T-helper 22 cell (primary cell): ENCODE measurements at places on chromosomes 4 and X.

GRCh38 chr4:87005690-87006425 is 71.0 kb downstream of the AFF1 start:
- no peak for DNase-seq

DNA sequence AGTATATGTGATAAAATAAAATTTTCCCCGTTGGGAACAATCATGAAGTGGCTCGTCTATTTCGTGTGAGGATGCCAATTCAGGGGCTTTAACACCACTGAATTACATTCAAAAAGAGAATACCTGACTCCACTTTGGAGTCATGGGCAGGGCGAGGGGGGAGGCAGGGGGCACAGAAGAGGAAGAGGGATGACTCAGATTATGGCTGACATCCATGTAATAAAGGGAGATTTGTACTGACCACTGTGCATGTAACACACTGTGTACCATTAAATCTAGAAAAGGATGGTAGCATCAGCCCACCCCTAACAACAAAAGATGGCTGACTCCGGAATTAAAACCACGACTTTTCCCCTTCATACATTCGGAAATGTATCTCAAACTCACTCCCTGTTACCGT is 1.3 kb downstream of the SLC9A7 start:
- no peak for DNase-seq

DNA sequence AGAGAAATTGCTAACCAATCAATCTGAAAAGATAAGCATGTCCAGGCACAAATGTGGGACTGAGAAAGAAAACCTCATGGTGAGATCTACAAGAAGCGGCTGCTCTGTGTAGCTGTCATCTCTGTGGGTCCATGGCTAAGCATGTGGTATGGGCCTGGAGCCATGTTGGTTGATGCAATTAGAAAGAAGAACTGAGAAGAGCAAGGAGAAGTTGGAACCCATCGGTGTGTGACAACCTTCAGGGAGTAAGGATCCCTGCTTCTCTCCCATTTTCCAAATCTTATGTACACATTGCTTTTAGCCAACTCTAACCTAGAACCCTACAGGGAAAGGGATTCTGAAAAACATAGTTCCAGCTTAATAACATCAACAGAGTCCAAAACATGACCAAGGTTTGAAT is 890.2 kb downstream of the FSTL5 start:
- no peak for DNase-seq

- DNase-seq: no peak
Measured at GRCh38 chrX:114924423-114924822, 93.0 kb downstream of the IL13RA2 start.

- no peak for DNase-seq
Measured at GRCh38 chr4:105989485-105990242, 94.4 kb downstream of the NPNT start.

DNA sequence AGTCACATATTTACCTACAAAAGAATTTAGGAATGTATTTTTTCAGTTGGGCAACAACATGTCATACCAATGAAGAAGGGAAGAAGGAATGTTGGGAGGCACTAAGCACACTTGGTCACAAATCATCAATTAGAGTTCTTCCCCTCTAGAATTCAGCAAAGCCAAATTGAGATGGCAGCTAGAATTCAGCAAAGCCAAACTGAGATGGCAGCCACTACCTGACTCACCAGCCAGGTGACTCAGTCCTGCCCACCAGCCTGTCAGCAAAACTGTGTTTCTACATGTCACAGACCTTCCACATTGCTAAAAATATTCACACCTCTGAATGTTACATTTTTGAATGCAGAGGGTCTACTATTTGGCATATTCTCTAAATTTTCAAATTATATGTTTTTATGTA is 63.2 kb upstream of the NOCT start:
- DNase-seq: no peak

GRCh38 chr4:118858779-118859178 is 22.9 kb upstream of the SEC24D start:
- DNase-seq: no peak

- no peak for DNase-seq
Measured at GRCh38 chrX:135264206-135264605, 12.3 kb downstream of the ETDA start.

DNA sequence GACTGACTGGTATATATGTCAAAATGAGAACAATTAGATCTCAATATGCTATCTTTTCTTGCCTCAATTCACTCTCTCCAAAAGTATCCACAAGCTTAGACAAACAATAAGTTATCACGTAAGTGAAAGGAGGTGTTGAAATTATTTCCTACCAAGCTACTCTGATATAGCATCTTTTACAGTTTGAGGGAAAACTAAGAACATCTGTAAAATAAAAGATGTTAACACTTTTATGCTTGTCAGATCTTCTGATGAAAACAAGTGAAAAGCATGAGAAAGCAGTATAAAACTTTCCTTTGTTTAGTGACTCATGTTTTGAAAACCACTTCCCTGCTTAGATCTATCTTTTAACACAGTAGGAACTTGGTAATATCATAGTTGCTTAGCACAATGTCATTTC is 8.4 kb upstream of the MAB21L2 start:
- DNase-seq: no peak

DNA sequence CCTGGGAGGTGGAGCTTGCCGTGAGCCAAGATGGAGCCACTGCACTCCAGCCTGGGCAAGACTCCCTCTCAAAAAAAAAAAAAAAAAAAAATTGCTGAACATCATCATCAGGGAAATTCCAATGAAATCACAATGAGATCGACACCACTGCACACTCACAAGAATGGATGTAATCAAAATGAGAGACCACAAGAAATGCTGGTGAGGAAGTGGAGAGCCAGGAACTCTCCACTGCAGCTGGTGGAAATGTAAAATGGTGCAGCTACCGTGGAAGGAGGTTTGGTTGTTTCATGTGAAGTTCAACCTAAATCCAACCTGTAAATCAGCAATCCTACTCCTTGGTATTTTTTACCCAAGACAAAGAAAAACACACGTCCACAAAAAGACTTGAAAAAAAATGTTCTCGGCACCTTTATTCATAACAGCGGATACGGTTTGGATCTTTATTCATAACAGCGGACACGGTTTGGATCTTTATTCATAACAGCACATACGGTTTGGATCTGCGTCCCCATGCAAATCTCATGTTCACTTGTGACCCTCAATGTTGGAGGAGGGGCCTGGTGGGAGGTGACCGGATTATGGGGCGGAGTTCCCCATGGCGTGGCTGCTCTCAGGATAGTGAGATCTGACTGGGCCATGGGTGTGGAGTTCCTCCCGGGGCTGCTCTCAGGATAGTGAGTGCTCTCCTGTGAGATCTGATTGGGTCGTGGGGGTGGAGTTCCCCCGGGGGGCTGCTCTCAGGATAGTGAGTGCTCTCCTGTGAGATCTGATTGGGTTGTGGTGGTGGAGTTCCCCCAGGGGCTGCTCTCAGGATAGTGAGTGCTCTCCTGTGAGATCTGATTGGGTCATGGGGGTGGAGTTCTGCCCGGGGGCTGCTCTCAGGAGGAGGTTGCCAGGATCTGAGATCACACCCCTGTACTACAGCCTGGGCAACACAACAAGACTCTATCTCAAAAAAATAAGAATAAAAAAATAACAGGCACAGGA is 7.7 kb downstream of the GAK start:
- peak; percentile 20 for DNase-seq

GRCh38 chr4:54227256-54228055 is 1.6 kb upstream of the PDGFRA start:
- DNase-seq: no peak

DNA sequence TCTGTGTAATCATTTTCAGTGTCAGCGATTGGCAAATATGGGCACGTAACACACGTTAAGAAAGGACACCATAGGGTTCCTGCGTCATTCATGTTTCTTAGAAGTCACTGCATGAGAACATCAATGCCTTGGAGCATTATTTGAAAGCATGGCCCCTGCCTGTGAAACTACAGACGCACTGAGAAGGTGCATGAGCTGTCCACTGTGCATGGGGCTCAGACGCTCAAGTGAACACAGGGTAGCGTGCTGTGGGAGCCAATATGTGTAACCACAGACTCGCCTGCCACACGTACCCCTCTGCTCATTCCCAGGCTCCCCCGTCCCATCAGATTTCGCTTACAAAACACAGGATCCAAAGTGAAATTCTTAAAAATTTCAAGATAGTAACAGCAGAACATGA is 6.5 kb downstream of the PPP2R2C start:
- no peak for DNase-seq

GRCh38 chrX:68049466-68049865 is 383.8 kb downstream of the OPHN1 start:
- no peak for DNase-seq

DNA sequence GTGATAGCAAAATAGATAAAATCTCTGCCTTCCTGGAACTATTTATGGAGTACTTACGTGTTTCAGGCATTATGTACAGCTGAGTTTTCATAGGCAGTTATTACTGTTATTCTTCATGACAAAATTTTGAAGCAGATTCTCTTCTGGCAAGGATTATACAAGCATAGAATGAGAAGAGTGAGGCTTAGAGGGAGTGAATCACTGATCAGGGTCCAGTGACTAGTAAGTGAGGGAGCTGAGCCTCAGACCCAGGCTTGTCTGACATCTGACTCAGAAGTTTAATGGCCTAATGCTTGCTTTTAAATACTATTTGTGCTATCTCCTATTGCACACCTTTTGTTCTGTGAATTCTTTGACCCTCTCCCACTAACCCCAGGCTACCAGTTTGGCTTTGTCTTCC is 110.6 kb downstream of the DTHD1 start:
- no peak for DNase-seq

DNA sequence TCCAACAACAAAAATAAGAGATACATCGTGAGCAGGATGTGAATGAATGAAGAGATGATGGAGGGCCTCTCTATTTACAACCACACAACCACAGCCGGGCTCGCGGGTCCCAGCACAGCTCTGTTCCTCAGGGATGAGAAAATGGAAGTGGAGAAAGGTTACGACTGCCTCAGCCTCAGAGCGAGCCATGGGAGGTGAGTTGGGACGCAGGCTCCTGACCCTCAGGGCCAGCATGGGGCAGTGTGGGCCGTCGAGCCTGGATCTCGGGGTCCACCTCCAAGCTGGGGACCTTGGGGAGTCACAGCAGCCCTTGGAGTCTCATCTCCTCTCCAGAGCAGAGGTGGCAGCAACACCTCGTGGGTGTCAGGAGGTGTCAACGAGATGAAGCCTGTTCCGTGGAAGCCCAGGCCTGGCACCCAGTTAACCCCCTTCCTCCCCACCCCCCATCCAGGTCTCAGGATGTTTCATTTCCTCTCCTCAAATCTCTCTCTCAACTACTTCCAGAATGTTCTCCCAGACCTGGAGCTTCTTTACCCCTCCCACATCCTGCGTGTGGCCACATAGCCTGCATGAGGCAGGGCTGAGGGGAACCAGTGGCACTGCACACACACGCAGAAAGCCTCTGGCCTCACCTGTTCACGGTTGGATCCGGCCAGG is 25.9 kb downstream of the C4orf50 start:
- DNase-seq: no peak

- DNase-seq: no peak
Measured at GRCh38 chrX:15860921-15861320, 6.3 kb upstream of the AP1S2 start.
